ENCODE measurements at places on chromosomes 2 and 18.

DNA sequence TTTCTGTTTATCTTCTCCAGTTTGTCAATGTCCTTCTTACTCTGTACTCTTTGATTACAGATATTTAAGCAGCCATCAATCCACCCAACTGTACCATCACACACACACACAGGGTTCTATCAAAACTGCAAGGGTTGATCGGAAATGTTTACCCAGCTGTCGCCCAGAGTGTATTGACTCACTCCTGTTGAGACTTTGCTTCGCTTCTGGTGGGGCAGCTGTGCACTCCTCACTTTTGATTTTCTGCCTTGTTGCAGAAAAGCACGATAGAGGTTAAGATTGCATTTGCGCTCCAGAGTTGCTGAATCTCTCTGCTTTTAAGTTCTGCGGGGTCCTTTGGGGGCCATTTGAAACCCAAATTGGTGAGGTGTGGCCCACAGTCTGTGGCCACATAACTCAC is 216.2 kb downstream of the SETBP1 start:
- DNase-seq = no peak

DNA sequence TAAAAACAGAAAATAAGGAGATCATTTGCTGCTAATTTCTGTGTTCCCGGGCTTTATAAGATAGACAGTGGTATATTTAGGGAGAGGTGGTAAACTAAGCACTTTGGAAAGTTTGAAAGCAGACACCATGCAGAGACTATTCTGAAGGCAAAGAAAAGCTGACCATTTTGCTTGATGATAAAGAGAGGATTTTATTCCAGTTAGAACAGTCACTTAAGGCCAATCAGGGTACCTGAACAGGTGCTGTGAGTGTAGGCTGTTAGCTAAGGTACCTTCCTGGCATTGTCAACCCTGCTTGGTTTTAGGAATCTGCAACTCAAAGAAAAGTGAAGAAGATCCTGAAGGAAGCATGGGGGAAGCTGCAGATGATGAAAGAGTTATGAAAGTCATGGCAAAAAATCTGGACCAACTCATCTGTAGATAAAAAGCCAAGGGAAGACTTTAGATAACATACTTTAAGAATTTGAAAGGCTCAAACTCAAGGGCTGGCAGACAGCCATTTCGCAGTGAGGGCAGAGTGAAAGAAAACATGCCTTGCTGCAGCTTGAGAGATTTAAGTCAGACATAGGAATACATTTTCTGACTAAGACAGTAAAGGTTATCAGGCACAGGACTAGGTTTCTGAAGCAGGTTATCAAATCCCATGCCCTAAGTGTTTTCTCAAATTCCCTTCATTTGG is 80.1 kb upstream of the ARL5A start:
- DNase-seq = peak; percentile 77

DNA sequence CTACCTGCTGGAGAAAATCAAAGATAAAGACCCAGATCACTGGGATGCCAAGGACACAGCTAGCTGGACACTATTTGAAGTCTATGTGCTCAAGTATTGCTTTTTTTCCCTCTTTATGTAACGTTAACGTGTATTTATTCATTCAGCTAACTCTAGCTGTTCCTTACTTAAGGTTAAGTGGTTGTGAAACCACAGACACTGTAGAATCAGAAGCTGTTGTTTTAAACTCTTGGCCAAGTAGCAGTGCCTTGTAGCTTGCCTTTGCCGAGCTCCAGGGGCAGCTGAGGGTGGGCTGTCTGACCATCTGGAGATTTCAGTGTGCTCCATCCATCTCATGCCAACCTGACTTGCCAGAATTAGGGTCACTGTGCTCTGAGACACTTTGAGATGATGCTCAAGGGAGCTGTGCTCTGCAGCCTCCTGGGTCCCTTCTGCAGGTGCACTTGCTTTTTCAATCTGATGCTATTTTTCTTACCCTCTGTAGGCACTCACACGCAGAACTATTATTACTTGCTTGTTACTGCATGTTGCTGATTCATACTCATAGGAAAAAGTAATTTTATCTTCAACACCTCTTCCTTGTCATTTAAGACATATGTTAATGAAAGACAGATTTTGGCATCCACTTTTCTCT is 116.2 kb downstream of the METTL8 start:
- no peak for DNase-seq

- no peak for DNase-seq
Observed at GRCh38 chr2:170141865-170142264, 36.1 kb upstream of the MYO3B start.

- DNase-seq = no peak
Observed at GRCh38 chr2:195168369-195168768, 488.7 kb upstream of the SLC39A10 start.

Data from amniotic epithelial cell (primary cell).